ENCODE measurements at places on chromosomes 6 and 20.

DNA sequence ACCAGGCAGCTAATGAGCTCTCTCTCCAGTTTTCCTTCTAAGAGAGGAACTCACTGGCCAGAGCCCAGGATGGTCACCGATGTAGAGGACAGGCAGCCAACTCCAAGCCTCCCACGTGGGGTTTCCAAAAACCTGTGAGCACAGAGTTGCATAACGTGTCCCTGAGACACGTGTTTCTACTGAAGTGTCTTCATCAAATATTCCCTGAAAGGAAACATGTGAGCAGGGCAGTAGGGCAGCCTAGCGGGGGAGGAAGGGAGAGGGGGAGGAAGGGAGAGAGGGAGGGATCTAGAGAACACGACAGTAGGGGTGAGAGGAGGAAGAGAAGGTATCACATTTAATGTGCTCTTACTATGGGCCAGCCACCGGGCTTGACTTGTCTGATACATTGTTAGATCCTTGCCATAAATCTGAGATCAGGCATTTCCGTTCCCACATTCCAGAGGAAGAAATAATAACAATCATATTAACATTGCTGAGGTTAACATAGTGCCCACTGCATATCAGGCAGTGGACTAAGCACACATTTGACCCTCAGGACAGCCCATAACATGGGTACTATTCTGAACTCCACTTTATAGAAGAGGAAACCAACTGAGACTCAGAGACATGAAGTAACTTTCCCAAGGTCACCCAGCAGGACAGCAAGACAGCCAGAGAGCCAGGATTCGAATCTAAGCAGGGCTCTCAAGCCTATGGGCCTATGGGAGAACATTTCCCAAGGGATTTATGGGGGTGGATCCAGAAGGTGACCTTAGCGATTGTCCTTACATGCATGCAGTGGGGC lies 4.5 kb upstream of the SYS1 start:
- DNase-seq: no peak

GRCh38 chr20:7775072-7775471 lies 165.2 kb downstream of the HAO1 start:
- no peak for DNase-seq

GRCh38 chr20:53940907-53941545 lies 129.4 kb downstream of the BCAS1 start:
- DNase-seq: peak; percentile 27

DNA sequence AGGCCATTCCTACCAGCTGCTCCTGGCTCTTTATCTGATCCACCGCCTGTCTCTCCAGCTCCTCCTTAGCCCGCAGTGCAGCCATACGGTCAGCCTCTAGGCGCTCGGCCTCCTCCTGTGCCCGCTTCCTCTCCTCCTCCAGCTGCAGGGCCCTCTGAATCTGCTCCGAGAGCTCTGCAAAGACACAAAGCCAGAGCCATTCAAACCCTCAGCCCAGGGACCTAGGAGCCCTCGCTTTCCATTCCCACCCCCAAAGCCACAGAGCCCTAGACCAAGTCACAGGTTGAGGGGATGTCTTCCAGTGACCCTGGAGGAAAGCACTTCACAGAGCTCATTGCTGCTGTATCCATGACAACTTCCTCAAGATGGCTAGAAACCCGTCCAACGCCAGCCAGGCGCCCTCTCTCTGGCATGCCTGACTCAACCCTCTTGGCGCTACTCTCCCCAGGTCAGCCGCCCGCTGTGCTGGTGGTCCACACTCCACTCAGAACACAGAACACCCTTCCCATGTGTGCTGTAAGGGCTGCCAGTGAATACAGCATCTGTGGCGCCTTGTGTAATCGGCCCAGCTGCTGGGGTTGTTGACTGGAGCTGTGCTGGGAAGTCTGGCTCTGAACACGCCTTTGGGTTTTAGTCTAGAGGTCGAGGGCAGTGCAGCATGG lies 49.3 kb downstream of the EZR start:
- no peak for DNase-seq

GRCh38 chr6:139540276-139540675 lies 165.8 kb upstream of the CITED2 start:
- no peak for DNase-seq

GRCh38 chr6:33777398-33778388 lies 11.2 kb downstream of the LEMD2 start:
- DNase-seq: peak; percentile 37

DNA sequence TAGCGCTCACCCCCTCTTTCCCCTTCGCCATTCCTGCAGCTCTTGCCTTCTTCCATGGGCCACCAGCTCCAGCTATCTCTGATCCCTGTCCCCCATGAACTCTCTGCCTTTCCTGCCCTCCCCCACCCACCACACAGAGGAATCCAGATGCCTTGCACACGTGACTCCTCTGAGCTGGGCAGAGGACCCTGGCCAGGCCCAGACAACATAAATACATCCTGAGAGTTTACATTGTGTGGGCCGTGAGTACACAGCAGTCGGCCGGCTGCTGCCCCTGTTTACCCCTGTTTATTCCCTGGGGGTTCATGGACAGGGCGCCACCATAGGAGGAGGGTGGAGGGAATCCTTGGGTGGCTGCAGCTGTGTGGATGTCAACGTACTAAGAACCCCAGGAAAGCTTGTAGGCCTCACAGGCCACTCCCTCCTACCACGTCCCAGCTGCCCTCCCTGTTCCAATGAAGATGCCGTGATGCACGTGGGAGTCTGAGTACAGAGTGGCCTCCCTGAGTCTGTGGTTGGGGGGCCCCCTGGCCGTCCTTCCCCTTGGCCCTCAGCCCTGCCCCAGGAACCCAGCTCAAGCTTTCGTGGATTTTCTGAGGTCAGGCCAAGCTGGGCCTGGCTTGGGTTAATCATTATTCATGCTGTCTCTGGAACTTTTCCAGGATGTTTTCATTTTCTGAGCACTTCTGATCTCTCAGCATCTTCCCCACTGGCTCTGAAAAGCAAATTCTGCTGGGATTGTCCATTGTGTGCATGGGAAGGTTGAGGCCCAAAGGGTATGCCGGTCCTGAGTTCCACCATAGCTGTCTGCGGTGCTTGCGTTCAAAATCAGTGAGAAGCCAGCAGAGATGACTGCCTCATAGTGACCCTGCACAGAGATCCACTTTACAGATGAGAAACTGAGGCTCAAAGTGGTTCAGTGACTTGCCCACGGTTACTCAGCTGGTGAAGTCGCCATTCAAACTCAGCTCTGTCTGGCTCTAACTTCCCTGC lies 136.3 kb downstream of the MRPL14 start:
- peak; percentile 90 for DNase-seq

DNA sequence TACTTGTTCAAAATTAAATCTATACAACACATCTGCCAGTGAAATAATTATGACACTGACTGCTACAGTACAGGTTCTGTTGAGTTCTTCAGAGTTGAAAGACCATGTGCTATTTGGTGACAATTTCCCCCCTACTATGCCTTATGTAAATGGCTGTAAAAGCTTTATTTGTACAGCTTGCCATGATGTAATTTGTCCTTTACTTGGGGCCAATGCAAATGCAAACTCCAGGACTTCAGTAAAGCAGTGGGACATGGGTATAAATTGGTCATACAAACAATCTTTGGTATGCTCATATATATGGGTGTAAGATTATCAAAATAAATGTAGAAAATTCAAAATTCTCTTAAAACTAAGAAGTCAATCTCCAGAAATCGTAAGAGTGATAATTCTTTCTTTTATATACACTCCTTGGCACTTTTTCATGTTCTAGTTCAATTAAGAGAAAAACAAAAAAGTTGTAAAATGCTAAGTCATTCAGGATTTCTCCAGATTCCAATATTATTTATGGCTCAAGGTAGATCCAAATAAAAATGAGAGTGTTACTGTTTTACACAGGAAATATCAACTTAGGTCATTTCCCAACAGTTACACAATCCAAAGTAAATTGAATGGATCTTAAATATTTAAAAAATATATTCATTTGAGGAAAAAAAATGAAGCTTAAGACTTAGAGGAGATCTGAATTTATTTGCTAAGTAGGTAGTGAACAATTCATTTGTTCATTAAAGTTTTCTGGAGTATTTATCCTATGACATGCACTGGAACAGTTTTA lies 1310.5 kb upstream of the CITED2 start:
- DNase-seq: no peak

- DNase-seq: no peak
These were observed 19.8 kb downstream of the SIRPD start for GRCh38 chr20:1537731-1538058.

- DNase-seq: no peak
These were observed 543.3 kb upstream of the MARCKS start for GRCh38 chr6:113313841-113314240.

DNA sequence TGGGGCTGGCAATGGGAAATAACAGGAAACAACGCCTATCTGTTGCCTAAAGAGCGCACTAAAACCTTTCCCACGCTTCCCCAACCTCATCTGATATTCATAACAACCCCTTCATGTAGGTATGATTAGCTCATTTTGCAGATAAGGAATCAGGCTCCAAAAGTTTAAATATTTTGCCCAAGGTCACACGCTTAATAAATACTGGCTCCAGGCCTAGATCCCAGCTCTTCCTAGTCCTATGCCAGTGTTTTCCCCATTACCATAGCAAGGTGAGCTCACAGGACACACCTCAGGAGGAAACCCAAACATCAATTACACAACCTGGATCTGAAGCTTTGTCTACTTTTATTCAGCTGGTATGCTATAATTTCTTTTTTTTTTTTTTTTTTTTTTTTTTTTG lies 19.6 kb downstream of the MBOAT1 start:
- DNase-seq: no peak

GRCh38 chr20:42807876-42808275 lies 381.8 kb downstream of the PTPRT start:
- no peak for DNase-seq

GRCh38 chr6:704046-704445 lies 11.1 kb upstream of the EXOC2 start:
- no peak for DNase-seq

DNA sequence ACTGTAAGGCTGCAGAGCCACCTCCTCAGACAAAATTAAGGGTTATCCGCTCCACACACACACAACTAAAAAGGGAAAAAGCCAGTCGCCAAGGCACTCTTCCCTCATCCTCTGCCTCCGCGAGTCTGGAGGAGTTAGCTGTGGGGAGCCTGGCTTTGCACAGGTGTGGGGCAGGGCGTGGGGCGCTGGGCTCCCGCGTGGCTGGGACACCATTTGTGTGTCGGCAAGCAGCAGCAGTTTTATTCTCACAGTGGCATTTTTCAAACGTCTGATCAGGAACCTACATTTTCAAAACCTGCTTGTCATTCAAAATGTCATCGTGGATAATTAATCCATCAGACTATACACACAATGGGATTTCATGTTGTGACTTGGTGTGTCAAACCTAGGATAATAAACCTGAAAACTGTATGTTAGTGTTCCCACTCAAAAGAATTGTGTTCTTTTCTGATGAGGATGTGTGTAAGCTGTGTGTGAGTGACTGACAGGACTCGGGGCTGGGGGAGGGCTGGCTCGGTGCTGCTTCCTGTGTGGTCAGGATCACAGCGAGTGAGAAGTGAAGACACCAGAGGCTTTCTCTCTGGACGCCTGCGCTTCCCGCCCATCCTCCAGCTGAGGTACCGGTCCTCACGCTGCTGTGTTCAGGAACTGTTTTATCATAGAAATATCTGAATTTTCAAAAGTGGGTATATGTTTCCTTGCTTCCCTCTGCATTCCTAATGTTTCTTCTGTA lies 83.1 kb downstream of the IRF4 start:
- no peak for DNase-seq

DNA sequence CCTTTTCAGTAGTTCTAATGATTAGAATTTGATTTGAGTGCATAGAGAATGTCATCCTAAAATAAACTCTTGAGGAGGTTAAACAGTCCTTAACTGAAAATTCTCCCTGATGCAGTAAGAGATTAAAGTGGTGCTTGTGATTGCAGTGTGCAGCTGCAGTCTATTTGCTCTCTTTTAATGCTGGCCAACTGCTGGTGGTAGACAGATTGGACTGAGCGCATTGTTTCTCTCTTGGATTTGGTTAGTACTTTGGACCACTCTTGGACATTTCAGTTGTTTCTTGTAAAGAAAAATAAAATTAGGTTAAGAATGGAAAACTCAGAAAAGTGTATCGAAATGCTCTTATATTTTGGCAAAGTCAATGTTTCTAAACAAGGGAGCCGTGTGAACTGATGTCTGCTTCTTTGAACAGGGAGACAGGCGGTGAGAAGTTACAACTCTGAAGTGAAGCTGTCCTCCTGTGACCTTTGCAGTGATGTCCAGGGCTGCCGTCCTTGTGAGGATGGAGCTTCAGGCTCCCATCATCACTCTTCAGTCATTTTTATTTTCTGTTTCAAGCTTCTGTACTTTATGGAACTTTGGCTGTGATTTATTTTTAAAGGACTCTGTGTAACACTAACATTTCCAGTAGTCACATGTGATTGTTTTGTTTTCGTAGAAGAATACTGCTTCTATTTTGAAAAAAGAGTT lies 127.2 kb downstream of the CD109 start:
- DNase-seq: no peak

DNA sequence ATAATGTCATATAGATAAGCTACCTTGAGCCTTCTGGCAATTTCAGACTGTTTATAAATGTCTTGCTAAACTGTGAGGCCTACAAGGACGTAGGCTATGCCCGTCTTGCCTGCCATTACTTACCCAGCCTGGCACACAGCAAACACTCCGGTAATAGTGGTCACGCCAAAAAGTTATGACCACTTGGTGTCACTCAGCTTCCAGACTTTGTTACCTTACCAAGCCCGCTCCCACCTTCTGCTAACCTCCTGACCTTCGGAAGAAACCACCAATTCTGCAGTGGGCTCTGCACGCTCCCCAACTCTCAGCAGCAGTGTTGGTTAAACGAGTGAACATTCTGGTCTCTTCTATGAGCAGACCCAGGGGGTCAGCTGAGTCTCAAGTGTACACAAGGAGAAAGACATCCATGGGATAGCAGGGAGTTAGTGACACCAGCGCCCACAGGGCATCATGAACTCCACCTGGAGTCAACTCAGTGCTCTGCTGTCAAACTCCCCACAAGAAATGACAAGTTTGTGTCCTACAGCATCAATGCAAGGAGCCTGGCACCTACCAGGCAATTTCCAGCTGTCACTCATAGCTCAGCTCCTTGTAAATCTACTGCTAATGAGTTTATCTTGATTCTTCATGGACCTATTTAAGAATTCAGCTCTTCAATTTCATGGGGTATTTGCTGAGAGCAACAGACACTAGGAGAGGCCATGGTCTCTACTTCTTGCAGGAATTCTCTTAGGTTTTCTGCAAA lies 119.9 kb downstream of the TTLL2 start:
- no peak for DNase-seq

GRCh38 chr6:111753573-111753972 lies 119.7 kb downstream of the FYN start:
- no peak for DNase-seq

- DNase-seq: no peak
These were observed 61.4 kb downstream of the NPEPL1 start for GRCh38 chr20:58753922-58754551.

- DNase-seq: no peak
These were observed 104.9 kb upstream of the NXT1 start for GRCh38 chr20:23245553-23246181.

DNA sequence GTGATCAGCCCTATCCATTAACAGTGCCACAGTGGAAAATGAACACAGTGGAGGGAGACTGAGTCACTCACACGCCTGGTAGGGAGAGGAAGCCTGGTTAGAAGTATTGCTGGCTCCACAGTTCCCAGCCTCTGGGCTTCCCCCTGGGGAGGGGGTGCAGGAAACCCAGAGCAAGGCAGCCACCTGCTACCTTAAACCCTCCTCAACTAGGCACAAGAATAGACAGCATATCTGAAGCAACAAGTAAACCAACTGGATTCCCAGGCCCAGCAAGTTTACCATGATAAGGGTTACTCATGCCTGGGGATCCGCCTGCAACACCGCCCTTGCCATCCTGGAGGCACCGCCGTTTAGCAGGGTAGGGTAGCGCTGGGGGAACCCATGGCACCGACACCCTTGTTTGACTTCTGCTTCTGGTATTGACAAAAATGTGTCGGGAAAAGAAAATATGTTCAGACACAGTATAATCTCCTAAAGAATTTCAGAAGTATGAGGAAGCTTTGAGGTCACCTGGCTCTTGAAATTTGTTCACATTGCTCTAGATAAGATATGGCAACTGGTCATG lies 38.3 kb downstream of the SLC22A23 start:
- no peak for DNase-seq

Data from BE2C (cell line).